T-helper 2 cell (primary cell): ENCODE measurements at places on chromosomes 2 and 18.

DNA sequence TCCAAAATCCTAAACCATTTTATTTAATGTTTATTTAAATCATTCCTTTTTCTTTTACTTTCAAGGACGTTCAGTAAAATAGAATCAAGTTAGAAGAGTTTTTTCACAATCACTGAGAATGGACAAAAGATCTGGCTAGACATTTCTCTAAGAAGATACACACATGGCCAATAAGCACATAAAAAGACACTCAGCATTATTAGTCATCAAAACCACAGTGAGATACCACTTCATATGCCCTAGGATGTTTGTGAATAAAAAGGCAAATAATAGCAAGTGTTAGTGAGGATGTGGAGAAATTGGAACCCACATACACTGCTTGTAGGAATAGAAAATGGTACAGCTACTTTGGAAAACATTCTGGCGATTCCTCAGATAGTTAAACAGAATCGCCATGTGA lies 76.1 kb downstream of the RHBDD1 start:
- DNase-seq, result no peak

DNA sequence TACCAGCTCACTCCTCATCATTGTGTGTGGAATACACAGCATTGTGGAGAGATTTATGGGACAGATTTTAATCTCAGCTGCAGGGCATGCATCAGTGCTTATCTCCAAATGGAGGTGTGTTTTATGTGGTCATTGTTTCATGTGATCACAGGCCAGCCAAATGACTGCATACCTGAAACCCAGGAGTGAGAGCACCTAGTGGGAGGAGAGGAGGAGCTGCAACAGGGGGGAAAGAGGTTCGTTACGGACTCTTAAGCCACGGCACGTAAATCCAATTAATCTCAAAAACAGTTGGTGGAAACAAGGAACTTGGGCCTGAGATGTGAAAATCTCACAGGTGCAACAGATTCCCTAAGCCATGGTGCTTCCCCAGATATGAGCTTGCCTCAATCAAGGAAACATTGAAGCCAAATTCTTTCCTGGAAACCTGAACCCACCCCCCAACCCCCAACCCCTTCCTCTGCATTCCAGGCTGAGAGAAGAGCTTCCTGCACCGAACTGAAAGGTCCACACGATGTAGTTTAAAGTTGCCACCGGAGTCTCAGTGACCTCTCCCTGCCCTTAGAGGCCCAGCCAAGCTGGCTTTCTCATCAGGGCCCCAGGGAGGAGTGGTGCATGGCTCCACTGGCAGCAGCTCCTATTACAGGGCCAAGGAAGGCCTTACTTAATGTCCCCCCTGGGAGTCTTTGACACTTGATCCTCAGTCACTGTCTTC lies 167.4 kb downstream of the C1D start:
- DNase-seq, result no peak

DNA sequence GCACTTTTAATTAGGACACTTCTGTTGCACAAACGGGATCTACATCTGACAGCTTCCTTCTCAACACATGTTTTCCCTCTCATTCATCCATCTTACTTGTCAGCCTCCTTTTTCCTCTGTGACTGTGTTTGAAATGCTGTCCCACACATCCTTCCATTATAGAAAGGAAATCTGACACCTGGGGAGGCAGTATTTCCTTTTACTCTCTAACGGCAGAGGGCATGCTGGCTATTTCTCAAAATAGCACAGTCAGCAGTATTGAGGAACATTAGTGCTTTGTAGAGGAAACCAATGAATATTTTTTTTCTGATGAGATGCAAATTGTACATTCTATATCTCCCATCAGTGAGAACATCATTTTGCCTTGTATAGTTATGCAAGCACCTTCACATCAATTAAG lies 668.7 kb downstream of the SLC4A3 start:
- DNase-seq, result no peak

DNA sequence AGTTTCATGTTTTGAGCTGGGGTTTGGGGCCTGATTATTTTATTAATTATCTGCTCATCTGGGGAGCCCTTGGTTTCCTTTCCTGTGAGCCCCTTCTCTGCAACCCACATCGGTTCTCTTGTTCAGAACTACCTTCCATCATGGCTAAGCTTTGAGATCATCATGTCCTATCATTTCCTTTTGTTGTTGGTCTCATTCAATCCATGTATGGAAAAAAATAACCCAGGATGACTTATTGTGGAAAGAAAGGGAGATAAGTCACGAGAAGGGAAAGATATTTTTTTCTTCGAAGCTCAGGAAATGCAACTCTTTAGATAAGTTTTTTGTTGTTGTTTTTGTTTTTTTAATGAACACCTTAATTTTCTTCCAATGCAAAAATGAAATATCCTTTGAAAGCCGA lies 43.7 kb downstream of the EHD3 start:
- DNase-seq, result no peak

- no peak for DNase-seq
Measured at GRCh38 chr18:8750954-8751415, 45.6 kb downstream of the MTCL1 start.

- no peak for DNase-seq
Measured at GRCh38 chr2:47079515-47080412, 75.3 kb downstream of the STPG4 start.

GRCh38 chr2:142920571-142920970 lies 43.1 kb downstream of the KYNU start:
- DNase-seq, result no peak

GRCh38 chr2:204486805-204487204 lies 58.5 kb upstream of the PARD3B start:
- DNase-seq, result no peak

DNA sequence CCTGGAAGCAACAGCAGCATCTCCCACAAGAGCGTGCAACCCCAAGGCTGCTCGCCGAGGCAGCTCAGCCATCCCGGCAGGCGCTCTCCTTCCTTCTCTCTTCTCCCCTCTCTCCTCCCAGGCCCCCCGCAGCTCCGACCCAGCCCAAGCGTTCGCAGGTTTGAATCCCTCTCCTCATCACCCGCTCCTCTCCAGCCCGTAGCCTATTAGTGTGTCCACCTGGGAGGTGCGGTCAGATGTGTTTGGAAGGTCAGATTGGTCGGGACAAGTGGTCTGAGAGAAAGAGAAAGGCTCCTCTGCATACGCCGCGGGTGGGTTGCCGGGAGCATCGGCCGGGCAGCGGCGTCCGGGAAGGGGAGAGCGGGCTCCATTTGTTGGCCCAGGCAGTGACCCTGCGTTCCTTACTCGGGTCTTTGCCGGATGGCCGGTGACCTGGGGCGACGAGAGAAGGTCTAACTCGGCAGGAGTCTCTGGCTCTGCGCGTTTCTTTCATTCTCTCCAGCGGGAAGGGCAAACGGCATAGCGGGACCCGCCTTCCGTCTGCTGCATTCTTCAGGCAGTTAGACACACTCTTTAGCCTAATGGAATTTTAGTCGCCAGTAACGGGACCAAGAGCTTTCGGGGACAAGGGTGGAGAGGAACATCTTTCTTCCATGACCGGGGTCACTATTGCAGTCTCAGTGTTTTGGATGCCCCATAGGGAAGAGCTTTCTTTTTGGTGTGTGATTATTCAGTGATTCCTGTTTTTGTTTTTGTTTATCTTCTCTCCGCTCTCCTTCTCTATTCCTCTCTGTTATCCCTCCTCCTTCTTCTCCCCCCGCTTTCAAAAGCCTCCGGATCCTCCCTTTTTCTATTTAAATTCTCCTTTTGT lies 1.1 kb upstream of the TMEFF2 start:
- no peak for DNase-seq

GRCh38 chr2:101064868-101065549 lies 62.9 kb downstream of the RPL31 start:
- DNase-seq, result no peak

GRCh38 chr2:99481527-99481926 lies 8.3 kb downstream of the REV1 start:
- no peak for DNase-seq

DNA sequence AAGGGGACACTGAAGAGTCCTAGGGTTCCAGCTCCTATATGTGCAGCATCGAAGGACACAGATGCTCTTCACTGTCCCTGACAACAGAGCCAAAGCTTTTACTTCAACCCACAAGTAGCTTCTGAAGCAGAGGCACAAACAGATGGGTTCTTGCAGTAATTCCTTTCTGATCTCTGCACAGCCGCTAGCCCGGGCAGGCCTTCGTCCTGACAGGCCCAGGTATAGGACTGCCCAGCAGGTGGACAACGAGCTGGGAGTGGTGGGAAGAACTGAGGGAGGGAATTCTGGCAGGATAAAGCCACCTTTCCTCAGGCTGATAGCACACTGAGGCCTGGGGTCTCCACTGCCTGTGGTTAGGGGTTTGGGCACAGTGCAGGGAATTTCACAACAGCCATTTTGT lies 94.8 kb downstream of the RHOB start:
- no peak for DNase-seq

DNA sequence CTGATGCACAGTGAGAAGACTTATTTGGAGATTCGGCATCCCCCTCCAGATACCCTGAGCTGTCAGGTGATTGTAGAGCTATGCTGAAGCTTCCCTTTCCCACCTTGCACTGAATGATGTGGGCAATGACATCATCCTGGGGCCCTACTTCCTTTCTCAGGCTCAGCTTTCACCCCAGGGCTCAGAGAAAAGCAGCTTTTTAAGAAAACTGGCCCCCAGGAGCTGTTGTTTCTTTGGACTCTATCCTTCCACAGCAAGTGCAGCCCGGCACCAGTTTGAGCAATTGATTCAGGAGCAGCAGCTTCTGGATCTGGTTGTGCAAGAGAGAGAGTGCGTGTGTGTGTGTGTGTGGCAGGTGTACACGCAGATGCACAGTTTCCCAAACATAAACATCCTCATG lies 251.3 kb downstream of the ANAPC1 start:
- no peak for DNase-seq

DNA sequence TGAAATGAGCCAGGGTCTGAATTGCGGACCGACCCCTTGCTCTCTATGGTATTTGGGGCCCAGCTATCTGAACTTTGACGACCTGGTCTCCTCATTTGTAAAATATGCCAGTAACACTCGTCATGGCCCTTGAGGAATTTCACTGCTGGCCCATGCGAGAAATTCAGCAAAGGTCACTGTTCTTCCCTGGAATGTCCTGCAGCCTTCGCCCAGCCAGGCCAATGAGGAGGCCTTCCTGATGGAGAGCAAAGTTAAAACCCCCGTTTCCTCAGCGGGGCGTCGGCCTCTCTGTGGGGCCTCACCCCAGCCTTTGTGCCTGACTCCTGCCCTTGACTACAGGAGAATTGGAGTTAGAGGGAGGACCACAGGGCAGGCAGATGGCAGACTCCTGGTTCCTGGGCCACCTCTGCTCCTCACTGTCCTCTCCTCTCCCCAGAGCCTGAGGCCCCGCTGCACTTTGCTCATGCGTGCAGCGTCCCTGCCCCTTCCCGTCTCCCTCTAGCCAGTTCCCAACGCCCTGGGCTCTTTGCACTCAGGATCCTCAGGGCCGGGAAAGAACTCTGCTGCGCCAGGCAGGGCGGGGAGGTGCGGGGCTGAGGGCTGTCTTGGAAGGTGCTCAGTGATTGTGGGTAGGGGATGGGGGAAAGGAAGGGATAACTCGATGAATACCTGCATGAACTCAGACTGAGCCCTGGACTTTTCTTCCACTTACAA lies 257.0 kb upstream of the RAB6C start:
- no peak for DNase-seq

DNA sequence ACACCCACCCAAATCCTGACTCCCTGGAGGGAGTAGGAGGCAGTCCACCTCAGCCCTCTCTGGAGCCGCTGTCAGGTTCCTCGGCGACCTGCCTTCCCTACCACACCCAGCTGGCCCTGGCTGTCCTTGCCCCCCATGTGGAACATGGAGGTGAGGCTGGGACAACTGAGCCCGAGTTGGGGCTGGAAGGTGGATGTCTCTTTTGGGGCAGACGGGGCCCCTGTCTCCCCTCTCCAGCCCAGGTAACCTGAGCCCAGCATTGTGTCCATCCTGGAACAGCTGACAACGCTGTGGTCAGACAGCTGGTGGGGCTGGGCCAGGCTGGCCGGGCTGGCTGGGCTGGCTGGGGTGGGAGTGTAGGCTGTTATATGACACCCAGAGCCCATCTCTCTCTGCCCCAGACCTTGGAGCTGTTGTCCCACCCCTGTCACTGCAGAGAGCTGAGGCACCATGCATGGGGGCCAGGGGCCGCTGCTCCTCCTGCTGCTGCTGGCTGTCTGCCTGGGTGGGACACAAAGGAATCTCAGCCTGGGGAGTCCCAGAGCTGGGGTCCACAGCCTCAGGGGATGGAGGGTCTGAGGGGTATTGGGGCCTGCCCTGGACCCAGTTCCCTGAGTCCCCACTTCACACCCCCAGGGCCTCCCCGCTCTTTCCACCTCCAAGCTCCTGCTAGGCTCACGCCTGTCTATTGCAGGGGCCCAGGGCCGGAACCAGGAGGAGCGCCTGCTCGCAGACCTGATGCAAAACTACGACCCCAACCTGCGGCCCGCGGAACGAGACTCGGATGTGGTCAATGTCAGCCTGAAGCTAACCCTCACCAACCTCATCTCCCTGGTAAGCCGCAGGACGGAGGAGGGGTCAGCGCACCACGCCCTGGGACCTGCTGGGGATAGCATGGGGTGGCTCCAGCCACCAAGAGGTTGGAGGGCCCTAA lies at the start of gene CHRNG:
Gene CHRNG (plus strand): TSS at position 395 of the 934 bp plus-strand sequence. CDS start 56 bp downstream, at position 451.
- no peak for DNase-seq

- DNase-seq, result no peak
Measured at GRCh38 chr2:24707143-24707542, 86.0 kb downstream of the PTRHD1 start.
